Activated CD8-positive, alpha-beta memory T cell treated with anti-CD3 and anti-CD28 coated beads, Interleukin-2, amount 10 ng/mL, durations not matched to agents 7 days and 5 days (primary cell): ENCODE measurements at places on chromosomes 16 and 17.

DNA sequence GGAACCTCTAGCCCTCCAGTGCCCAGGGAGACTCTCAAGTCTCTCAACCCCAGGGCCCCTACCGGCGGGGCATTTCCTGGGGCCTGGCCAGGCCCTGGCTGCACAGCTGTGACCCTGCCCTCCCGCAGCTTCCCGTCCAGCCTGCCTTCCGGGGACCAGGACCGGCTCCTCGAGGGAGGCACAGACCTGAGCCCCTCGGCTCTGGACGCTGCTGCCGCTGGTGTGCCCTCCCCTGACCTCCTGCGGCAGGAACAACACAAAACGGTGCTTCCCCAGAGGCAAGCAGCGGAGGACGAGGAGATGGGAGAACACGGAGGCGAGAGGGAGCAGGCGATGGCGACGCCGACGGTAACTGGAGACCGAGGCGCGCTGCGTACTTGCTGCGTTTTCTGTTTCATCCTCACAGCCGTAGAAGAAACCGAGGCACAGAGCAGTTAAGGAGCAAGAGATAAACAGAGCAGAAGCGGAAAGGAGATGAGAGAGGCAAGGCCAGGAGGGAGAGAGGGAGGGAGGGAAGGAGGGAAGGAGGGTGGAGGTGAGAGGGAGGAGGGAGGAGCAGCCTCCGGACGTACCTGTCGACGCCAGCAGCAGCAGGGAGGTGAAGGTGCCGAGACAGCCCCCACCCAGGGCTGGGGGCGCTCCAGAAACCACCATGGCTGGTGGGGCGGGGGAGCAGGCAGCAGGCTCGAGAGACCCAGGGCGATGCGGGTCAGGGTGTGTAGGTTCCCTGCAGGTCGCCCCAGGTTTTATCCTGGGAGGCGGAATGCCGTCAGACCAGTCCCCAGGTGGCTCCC, at the start of gene PRSS22:
PRSS22 (minus strand) TSS at position 720 of the 794 bp plus-strand sequence; CDS start at position 654, 66 bp downstream.
- no peak for DNase-seq

- DNase-seq, result no peak
These were observed 21.5 kb downstream of the DCAKD start for GRCh38 chr17:45029758-45030423.

DNA sequence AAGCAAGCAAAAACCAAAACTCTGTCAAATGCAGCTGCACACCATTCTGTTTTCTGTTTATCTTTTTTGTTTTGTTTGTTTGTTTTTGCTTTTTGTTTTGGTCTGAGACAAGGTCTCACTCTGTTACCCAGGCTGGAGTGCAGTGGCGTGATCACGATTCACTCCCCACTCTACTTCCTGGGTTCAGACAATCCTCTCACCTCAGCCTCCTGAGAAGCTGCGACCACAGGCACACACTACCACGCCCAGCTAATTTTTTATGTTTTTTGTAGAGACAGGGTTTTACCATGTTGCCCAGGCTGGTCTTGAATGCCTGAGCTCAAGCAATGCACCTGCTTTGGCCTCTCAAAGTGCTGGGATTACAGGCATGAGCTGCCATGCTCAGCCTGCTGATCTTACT, 19.3 kb upstream of the SLFN13 start:
- DNase-seq, result peak; percentile 69

DNA sequence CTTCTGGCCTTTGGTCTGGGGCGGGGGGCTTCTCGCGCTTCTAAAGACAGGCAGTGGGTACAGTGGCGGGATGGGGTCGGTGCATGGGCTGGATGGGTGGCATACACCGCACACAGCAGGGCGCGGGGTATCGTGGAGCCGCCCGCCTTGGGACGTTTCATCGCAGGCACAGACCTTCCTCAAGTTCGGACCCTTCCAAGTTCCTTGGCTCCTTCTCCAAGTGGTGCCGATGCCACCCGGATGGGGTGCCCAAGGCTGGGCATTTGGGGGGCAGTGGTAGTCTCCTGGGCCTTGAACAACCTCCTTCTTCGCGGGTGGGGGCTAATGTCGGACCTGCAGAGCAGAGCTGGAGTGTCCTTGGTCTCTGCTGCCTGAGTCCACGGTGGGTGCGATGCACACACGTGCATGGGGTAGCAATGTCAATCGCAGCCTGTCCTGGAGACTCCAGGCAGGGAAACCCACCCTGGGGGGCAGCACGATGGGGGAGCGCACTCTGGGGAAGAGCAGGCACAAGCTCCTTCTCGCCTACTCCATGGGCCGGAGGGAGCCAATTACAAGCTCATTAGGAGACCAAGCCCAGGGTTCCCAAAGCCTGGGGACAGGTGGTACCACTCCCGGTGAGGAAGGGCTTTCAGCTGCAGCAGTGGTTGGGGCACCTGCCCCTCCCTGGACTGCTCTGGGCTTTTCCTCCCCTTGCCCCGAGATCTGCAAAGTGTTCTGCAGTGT, 686 bp upstream of the MTSS2 start:
- no peak for DNase-seq

DNA sequence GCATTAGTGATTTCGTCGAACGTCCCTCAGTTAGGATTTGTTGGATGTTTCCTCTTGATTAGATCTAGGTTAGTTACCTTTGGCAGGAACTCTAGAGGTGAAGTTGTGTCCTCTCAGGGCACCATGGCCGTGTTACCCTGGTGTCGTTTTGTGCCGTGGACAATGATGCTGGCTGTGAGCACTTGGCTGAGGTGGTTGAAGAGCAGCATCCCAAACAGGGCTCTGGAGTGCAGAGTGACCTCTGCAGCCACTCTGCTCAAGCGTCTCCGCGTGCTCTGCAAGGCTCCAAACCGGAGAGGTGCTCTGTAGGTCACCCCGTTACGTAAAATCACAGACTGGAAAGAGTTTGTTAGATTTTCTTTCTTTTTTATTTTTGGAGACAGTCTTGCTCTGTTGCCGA, 33.0 kb downstream of the FOXK2 start:
- DNase-seq, result no peak

DNA sequence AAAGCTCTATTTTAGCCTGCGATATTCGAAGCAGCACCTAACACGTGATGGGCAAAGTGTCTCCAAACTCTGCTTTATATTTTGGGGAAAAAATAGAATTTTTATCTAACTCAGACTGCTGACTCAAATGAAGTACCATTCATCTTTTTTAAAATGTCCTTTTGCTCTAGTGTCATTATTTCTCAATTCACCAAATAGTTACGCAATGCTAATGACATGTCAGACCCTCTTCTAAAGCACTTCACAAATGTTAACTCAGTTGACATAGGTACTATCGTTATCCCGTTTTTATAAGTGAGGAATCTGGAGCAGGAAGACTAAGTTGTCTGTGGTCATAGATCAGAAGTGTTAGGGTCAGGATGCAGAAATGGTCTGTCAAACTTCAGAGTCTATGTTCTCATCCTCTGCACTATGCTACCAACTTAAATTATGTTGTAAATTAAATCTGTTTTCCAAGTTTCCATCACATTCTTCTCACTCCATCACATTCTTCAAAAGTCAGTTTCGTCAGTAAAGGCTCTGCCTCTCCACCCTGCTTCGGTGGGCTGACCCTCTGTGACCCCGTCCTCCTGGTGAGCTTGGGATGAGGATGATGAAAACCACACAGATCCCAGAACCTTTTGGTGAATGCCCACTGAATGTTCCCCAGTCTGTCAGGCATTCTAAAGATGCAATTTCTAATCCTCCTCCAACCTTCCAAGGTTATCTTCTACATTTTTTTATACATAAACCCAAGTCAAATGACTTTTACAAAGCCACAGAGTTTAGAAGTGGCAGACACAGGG, 102.8 kb downstream of the ADAMTS18 start:
- no peak for DNase-seq

DNA sequence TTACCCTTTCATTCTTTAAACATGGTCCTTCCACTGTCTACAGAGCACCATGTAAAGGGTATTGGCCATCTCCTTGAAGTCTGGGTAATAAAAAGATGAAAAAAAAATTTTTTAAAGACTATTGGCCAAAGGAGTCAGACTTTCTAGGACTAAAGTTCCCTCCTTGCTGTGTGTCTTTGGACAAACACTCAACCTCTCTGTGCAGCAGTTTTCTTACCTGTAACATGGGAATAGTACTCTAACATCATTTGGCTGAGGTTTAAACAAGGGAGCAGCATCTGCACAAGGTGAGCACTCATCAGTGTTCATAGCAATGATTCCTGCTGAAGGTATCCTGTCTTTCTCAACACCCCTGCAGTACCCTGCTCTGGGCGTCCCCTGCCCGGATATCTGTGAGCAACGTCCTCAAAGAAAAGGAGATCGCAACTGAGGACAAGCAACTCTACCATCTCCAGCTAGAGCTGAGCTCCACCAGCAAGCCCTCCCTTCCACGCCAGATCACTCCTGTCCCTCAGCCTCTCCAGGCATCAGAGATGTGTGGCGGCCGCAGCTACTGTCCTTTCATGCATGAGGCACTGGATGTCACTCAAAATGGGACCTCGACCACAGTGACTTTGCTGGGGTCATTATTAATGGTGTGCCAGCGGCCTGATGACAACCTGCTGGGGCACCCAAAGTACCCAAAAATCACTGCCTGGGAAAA, 29.5 kb upstream of the RPH3AL start:
- DNase-seq, result no peak

GRCh38 chr17:51739245-51739886, 419.1 kb downstream of the CA10 start:
- DNase-seq, result no peak

DNA sequence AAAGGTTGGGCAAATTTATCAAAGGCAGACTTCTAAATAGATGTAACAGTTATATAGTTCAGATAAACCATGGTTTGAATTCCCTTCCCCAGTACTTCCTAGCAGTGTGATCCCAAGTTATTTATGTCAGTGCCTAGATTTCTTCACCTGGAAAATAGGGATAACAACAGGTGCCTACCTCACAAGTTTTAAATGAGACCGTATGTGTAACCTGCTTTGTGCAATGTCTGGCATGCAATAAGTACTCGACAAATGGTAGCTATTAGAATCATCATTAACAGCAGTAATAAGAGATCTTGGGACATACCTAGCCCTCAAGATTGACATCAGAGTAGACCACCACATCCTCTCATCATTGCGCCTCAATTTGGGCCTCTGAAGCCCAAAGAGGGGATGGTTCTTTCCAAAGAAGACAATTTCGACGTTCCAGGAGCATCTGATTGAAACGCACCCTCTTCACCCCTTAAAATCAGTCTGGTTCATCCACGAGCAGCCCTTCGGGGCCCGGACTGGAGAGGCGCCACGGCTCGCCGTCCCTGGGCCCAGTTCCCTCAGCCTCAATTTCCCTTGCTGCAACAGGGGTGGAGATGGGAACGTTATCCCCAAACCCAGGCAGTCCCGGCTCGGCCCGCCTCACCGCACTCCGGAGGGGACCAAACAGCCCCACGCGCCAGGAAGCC, 541 bp downstream of the ACACA start:
- no peak for DNase-seq

GRCh38 chr17:67376415-67376736, 705 bp upstream of the PITPNC1 start:
- DNase-seq, result no peak

GRCh38 chr17:3475812-3476610, at the start of gene ASPA:
TSS of gene ASPA (plus strand) at chr17:3475997. CDS start at chr17:3476160, 163 bp downstream.
- DNase-seq, result no peak

DNA sequence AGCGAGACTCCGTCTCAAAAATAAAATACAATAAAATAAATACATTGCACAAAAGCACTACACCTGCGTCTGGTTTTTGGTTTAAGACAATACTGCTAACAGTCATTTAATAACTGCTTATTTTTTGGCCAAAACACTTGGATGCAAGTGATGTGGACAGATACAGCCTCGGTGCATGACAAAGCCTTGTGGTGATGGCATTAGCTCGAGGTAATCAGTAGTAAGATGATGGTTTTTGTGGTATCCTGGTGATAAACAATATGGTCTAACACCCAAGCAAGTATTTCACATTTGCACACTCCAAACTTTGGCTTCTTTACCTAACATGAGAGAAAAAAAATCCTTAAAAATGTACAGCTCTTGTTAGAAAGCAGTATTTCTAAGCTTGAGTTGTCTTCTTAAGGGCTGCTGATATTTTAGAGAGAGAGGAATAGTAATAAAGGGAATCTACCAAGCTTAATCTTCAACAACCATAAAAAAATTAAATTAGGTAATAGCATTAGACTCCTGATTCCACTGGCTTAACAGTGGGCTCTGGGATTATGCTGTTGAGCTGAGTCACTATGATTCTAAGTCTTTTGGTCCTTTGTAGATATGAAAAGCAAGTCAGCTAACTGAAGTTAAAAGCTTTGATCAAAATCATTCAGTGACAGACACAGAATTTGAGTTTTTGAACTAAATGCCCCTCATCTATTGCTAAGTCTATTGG, 111.1 kb downstream of the VPS53 start:
- DNase-seq, result no peak

DNA sequence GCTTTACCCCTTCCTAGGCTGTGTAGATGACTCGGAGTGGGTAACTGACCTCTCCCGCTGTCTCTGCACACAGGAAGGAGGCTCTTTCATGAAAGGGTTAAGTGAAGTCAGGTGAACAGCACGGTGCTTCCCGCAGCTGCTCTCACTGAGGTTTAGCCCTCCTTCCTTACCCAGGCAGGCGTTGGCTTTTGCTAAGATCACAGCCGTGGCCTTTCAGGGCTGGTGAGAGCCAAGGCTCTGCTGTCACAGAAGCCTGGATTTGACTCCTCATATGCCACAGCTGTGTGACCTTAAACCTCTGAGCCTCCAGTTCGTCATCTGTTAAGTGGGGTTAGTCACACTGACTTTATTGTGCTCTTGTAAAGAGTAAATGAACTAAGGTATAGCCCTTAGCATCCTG, 90.9 kb upstream of the PLCG2 start:
- peak; percentile 44 for DNase-seq

DNA sequence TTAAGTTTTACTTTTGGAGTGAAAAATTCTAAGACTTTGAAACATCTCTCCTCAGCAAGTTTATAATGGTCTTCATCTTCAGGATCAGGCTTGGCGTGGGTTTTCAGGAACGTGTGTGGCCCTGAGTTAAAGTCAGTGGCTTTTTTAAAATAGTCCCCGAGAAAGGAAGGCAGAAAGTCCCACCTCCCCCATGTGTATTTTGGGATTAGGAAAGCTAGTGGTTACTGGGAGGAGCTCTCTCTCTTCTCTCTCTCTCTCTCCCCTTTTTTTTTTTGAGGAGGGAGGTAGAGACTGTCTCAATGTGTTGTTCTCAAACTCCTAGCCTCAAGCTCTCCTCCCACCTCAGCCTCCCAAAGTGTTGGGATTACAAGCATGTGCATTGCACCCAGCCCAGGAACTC, 213.2 kb downstream of the IRX3 start:
- no peak for DNase-seq

DNA sequence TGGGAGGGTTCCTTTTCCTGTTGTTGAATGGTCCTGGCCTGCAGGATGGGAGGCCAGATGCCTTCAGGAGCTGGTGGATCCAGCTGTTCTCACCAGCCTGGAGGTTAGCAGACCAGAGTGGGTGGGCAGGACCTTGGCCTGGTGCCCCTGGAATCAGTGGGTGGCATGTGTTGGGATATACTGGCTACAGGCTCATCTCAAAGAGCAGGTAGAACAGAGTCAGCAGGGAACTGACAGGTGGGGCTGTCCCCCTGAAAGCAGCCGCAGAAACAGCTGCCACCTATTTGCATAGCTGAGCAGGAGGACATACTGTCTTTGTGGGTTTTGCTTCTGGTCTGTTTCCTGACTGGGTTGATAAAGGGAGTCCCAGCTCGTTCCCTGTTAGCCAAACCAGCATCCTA, 144.1 kb downstream of the RAB11FIP4 start:
- no peak for DNase-seq
